Effector CD8-positive, alpha-beta T cell (primary cell): ENCODE measurements at places on chromosomes 7 and 10.

DNA sequence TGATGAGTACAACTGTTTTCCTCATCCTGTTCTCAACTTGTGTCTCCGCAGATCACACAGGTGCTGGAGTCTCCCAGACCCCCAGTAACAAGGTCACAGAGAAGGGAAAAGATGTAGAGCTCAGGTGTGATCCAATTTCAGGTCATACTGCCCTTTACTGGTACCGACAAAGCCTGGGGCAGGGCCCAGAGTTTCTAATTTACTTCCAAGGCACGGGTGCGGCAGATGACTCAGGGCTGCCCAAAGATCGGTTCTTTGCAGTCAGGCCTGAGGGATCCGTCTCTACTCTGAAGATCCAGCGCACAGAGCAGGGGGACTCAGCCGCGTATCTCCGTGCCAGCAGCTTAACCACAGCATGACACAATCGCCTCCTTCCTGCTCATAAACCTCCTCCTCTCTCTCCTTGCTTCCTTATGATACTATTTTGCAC lies 126.7 kb upstream of the PRSS58 start:
- DNase-seq: no peak

- no peak for DNase-seq
Measured at GRCh38 chr7:1236132-1236661, 3.5 kb downstream of the UNCX start.

- DNase-seq: no peak
Measured at GRCh38 chr10:30645340-30645827, 15.8 kb upstream of the LYZL2 start.

GRCh38 chr10:91360461-91360860 lies 49.7 kb upstream of the HECTD2 start:
- no peak for DNase-seq

GRCh38 chr10:43884501-43885105 lies 235.9 kb upstream of the ZNF32 start:
- no peak for DNase-seq

DNA sequence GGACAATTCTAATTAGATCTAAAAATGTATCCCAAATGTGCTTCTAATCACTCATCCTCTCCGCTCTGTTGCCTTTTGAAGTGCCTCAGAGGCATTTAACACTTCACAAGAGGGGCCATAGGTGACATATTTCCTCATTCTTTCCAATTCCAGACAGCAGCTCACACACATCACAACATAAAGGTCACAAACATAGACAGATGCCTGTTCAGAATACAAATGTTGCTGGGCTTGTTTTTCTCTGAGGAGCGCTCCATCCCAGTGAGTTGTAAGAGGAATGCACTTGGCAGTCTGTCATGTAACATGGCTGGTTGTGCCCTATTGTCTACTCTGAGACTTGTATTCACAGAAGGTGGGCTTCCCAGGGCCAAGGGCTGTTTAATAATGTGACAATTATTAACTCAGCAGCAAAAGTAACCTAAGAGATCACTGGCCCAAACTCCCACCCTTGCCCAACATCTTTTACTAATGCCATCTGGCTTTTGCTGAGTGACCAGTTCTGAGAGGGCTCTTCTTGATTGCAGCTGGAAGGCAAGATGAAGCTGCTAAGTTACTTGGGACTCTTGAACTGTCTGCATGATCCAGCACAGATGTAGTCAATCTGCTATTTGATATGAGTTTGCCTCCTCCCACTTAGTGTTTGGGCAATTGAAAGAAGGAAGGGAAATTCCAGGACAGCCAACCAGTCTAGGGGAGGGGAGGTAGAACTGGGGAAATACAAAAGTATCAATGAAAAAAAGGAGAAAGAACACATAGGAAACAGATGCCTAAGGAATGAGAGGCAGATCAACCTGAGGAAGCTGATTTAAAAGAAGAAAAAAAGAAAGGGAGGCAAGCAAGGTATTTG lies 13.6 kb downstream of the PON2 start:
- no peak for DNase-seq

DNA sequence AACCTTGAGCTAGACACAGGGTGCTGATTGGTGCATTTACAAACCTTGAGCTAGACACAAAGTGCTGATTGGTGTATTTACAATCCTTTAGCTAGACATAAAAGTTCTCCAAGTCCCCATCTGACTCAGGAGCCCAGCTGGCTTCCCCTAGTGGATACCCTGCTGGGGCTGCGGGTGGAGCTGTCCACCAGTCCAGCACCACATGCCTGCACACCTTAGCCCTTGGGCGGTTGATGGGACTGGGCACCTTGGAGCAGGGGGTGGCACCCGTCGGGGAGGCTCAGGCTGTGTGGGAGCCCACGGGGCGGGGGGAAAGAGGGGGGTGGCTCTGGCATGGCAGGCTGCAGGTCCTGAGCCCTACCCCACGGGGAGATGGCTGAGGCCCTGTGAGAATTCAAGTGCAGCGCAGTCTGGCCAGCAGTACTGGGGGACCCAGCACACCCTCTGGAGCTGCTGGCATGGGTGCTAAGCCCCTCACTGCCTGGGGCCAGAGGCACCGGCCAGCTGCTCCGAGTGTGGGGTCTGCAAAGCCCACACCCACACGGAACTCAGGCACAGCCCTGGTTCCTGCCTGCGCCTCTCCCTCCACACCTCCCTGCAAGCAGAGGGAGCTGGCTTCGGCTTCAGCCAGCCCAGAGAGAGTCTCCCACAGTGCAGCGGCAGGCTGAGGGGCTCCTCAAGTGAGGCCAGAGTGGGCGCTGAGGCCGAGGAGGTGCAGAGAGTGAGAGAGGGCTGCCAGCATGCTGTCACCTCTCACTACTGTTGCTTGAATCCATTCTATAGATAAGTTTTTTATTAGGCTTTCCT lies 369.8 kb upstream of the SMIM30 start:
- DNase-seq: no peak

GRCh38 chr7:91913612-91914011 lies 27.1 kb upstream of the AKAP9 start:
- DNase-seq: no peak

DNA sequence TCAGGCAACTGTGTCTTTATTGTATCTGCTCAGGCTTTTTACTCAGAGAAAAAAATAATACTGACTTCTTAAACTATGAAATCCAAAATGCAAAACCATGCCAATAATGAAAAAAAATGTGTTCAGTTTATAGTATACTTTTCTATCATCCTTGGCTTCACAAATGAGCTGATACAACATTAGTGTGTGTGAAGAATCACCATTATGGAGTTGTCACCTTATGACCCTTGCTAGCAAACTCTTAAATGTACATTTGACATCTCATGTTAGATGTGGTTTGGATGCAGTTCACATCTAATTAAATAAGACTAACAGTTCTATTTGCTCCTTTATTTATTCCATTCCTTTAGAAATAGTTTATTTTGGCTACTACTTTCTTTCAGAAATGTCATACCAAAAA lies 4.2 kb upstream of the OR2A2 start:
- no peak for DNase-seq

DNA sequence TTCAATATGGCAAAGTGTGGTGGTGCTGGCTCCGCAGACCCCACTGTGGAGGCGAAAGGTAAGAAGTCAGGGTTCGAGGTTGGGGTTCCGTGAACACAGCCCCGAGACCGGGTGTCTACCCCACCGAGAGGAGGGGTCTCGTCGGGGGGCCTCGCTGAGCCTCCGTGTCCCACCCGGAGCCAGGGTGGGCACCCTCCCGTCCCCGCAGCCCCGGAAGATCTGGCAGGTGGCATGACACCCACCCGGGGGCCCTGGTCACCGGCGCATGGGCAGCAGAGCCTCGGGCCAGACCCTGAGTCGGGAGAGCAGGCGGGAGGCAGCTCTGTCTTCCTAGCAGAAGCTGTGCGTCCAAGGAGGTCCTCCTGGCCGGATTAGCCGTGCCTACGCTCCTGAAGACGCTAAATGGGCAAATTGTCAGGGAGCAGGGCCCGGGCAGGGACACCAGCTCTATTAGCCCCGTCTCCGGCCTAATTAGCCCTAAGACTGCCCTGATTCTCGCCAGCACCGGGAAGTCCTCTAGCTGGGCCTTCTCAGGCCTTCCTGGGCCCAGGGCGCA lies 56.4 kb downstream of the UNCX start:
- DNase-seq: no peak

- no peak for DNase-seq
Measured at GRCh38 chr10:71268247-71268691, 50.8 kb upstream of the SLC29A3 start.

GRCh38 chr7:7786595-7786994 lies 68.2 kb upstream of the RPA3 start:
- no peak for DNase-seq

DNA sequence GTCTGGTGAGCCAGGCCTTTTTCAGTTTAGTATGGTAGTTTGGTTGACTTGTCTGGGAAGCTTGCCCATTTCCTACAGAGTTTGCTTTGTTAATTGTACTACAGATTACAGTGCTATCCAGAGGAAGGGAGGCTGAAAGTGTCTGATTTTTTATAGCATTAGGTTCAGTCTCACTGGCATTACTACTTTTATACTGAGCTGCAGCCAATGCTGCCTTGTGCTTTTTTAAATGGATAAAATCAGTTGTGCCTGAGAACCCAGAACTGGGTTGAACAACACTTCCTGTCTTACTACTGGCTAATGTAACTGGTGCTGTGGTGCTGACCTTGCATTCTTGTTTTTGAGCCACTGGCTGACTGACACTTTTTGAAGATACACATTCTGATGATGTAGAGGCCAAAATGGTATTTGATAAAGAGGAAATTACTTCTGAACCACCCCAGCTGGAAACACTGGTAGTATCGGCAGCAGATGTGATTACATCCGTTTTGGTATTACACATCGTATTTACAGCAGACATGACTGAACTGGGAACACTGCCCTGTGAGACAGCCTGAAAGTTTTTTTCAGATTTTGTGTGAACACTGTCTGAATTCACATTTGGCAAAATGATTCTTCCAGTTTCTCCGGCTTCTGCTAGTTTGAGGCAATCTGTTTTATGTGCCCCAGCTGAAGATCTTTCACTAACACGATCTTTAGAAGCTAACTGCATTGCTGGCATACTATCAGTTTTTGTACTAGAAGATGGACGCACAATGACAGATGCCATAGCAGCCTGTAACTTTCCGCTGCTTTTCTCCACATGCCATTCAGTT lies 74.1 kb downstream of the NRBF2 start:
- DNase-seq: no peak

DNA sequence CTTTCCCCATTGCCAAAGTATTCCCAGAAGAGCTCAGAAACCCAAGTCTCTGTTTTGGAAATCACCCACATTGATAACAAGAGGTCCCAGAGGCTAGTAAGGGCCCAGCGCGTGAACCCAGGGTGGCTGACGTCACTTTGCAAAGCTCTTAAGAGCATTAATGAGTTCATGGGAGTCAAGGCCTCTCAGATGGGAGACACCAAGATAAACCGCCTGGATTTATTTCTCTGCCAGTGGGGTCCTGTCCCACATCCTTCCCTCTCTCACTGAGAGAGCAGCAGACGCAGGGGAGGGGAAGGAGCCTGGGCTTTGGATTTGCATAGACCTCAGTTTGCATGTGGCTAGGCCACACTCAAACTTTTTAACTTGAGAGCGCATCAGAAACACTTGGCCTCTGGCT lies 184.8 kb upstream of the PDE1C start:
- DNase-seq: no peak

- peak; percentile 82 for DNase-seq
Measured at GRCh38 chr10:130136226-130137089, at the start of gene GLRX3. Gene GLRX3 (plus strand): TSS chr10:130136391. CDS start chr10:130136421, 30 bp downstream.

GRCh38 chr10:93821051-93821772 lies 63.5 kb downstream of the LGI1 start:
- DNase-seq: no peak

- DNase-seq: no peak
Measured at GRCh38 chr7:108404509-108405420, 51.5 kb downstream of the NRCAM start.

- DNase-seq: no peak
Measured at GRCh38 chr10:72511459-72511858, 114.4 kb downstream of the MICU1 start.

DNA sequence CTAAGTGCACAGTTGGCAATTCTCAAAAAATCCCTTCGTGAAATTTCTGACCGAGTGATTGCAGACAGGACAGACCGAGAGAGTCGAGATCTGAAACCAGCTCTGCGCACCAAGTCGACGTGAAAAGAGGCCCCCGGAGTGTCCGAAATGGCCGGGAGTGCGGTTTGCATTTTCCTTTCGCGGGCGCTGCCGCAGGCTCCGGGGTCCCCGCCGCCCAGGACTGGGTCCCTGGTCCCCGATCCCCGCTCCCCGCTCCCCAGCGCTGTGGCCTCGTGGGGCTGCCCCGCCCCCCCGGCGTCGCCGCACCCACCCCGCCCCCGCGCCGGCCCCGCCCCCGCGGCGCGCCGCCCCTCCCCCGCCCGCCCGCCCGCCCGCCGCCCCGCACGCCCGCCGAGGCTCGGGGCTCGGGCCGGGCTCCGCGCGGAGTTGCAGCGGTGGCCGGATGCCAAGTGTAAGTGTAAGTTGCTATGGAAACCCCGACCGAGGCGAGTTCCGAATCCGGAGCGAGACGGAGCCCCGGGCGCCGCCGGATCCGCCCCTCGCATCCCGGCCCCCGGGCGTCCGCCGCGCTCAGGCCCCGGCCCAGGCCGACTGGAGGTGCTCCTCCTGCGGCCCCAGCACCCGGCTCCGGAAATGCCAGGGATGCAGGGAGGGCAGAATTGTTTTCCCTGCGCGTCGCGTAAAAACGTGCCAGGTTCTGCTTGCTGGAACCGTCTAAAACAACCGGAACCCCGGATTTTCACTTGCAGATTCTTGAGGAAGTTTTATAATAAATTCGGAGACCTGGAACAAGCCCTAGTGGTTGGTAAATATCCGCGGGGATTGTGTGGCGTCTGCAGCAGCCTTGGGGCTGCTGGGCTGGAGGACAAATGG lies 4.6 kb downstream of the BMI1 start:
- peak; percentile 57 for DNase-seq

- no peak for DNase-seq
Measured at GRCh38 chr10:42937649-42938180, 139.2 kb upstream of the RET start.

DNA sequence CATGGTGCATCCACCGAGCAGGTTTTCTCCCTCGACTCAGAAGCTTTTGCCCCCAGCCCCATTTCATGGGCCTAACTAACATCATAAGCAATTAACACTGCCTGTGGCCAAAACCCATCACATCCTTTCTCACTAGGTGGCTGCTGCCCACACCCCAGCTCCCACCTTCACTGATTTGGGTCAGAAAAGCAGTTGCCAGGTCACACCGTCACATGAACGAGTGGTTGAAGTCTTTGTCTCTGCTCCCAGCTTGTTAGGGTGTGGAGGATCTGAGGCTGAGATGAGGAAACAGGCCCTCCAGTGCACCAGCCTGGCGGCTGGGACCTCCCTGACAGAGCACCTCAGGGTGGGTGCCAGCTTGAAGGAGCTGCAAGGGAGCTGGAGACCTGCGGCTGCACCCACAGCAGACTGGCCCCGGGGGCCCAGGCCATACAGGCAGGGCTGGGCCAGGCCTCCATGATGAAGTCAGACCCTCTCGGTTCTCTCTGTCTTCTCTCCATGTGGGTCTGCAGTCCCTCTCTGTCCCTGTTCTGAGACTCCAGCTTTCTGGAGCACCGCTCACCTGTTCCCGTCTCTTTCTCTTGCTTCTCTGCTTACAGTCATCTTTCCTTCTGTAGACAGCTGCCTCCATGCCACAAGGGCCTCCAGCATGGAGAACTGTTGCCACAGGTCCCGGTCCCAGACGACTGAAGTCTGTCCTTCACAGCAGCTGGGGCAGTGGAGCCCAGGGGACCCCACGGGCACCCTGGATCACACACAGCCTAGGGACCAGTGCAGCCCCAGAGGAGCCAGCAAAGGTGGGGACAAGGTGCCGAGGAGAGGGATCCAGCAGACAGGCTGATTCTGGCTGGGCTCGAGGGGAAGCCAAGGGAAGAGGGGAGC lies 13.8 kb upstream of the INPP5A start:
- no peak for DNase-seq

- no peak for DNase-seq
Measured at GRCh38 chr10:68955355-68955831, 577 bp upstream of the DDX21 start.
